RPMI7951 (cell line): ENCODE measurements at places on chromosomes 6 and 20. TPM values are rescaled to one million over a fixed set of nuclear protein-coding genes. Genes with fewer than 3 reads are reported as not detected.
A peak's percentile ranks its signal among the peaks of the same experiment; 100 is the strongest.

Gene HRH3
- total RNA-seq: not detected in 2 replicates

Gene DEFB114
- not detected in 2 replicates for total RNA-seq

Gene CST5
- not detected in 2 replicates for total RNA-seq

Gene TP53TG5
- not detected in 2 replicates for total RNA-seq

Gene TRIM31
- not detected in 2 replicates for total RNA-seq

Gene TOX2
- 24.7 and 25.4 TPM in 2 replicates for total RNA-seq

- DNase-seq: peak; percentile 3
These were observed 488.0 kb upstream of the NOX3 start for GRCh38 chr6:155943635-155944034.

DNA sequence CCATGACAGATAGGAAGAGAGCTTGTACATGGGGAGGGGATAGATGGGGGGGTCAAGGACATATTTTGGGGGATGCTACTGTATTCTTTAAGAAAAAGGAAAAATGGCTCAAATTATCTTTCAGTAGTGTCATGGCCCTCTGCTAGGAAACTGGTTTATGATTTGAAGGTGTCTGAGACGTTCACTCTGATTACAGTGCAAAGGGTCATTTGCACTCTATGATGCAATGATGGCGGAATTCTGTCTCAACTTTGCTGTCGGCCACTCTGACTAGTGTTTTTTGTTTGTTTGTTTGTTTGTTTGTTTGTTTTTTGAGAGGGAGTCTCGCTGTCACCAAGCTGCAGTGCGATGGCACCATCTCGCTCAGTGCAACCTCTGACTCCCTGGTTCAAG, 180.0 kb downstream of the SOX4 start:
- DNase-seq: no peak

GRCh38 chr6:30311671-30312070, 15.1 kb upstream of the TRIM39 start:
- DNase-seq: no peak

DNA sequence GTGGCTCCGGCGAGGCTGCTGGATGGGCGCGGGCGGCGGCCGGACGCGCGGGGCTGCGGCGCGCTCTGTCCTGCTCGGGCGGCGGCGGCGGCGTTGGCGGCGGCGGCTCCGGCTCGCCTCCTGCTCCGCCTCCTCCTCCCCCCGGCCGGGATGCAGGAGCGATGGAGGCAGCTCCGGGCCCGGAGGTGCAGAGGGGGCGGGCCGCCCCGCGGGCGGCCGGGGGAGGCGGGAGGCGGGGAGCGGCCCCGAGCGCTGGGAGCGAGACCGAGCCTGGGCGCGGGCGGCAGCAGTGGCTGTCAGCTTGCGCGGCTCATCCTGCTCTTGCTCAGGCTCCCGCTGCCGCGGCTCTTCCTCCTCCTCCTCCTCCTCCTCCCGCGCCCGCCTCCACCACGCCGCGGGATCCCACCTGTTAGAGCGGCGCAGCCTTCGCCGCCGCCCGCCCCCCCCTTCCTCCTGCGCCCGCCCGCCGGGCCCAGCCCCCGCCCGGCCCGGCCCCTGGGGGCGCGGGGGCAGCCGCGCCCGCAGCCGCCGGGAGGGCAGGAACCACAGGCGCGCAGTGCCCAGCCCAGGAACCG, at the start of gene NOL4L:
Gene NOL4L (minus strand): TSS at position 323 of the 575 bp plus-strand sequence. CDS start 443 bp downstream, outside the sequence.
- DNase-seq: peak; percentile 28

- peak; percentile 27 for DNase-seq
These were observed 966.6 kb upstream of the SLC35B3 start for GRCh38 chr6:9401960-9402359.

- DNase-seq: peak; percentile 99
These were observed 10.8 kb upstream of the RNF24 start for GRCh38 chr20:4026093-4026601.

DNA sequence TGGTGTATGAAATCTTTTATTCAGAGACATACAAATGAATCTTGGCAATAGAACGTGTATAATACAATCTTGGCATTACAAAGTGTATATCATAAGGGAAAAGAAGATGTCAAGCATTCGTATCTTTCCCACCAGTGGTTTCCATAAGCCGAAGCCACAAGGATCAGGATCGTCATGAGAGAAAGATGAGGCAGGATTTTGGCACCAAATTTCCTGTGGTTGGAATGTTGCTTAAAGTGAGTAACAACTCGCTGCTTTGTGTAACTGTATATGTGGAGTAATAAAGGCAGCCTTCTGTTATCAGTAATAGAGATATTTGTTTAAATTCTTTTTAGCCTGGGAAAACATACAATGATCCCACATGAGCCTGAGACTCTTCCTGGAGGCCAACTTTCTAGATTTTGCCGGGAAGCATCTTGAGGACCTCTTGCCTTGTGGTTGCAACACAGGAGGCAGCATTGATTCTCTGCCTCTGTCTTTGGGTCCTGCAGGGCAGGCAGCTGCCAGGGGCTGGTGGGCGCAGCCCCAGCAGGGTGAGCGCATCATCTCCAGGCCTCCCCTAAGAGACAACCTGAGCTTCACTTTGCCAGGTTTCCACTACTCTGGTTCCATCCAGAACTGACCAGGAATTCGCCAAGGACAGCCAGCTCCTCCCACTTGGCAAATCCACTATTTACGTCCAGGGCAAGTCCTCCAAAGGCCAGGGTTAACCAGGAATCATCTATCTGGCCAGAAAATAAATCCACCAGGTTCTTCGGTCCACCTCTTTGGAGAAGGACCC, 230.9 kb upstream of the SULF2 start:
- DNase-seq: peak; percentile 92

DNA sequence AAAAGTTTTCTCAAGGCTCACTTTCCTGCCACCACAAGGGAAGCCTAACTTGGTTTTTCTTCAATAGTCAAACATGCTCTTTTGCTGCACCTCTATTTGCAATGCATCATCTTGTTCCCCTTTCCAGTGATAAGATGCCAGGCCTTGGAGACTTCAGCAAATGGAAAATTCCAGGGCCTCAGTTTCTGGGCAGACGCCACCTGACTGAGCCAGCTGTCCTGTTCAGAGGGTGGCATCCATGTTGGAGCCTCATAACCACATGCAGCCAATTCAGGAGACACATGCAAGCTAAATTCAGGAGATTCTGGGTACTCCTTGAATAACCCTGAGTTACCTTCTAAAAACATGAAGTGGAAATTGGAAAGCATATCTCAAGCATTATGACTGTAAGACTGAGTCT, 285.6 kb upstream of the RNF24 start:
- no peak for DNase-seq
